RWPE2 (cell line): ENCODE measurements at places on chromosomes 13 and 19.

DNA sequence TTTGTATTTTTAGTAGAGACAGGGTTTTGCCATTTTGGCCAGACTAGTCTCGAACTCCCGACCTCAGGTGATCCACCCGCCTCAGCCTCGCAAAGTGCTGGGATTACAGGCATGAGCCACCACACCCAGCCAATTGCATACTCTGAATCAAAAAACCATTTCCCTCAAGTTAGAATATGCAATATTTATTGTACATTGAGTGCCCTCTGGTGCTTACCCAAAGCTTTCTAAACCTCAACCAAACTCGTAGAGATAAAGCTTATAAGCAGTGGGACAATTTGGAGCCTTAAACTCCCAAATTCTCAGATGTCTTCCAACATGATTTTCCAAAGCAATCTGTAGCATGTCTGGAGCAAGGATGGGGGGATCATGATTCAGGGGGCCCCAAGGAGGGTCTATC lies 22.4 kb downstream of the RFXAP start:
- no peak overlapping the region for H3K4me3 ChIP-seq
- no peaks in the 10 kb centered on the region for H3K27me3 ChIP-seq
- H3K4me1 ChIP-seq = no peaks in the 10 kb centered on the region
- no peak for DNase-seq

GRCh38 chr19:10686661-10687517 lies 14.3 kb upstream of the QTRT1 start:
- no peaks in the 10 kb centered on the region for H3K4me1 ChIP-seq
- no peak for DNase-seq
- no peak overlapping the region for H3K27ac ChIP-seq

DNA sequence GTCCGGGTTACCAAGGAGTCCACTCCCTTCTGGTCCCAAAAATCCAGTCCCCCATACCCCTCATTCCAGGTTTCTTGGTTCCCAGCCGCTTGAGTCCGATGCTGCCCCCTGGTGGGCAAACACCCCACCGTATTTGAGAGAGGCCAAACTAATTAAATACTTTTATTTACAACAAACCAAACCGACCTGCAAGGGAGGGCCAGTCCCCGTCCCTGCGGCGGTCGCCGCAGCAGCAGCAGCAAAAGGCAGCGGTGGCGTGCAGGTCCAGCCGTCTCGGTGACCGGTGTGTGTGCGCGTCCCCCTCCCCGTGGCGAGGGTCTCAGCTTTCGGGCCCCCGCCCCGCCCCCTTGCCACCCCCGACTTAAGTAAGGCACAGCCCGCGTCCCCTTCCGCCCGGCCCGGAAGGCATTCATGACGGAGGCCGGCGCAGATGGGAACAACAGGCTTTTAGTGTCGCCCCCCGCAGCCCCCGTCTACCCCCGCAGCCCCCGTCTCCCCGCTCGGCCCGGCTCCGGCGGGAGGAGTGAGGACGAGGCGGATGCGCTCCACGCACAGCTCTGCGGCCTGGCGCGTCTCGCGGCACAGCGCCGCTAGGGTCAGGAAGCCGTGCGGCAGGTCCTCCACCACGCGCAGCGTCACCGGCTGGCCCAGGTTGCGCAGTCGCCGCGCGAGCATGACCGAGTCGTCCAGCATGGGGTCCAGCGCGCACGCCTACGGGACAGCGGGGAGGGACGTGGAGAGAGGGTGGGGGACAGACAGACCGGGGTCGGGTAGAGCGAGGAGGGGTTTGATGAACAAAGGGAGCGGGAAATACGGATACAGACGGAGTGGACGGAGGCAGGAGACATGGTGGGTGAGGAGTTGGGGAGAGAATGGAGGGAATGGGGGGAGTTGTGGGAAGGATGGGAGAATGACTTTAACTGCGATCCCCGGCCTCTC lies 11.5 kb upstream of the CNFN start:
- peak overlapping the region; percentile 30 for H3K4me3 ChIP-seq
- DNase-seq = no peak
- H3K27ac ChIP-seq = no peak overlapping the region

- H3K36me3 ChIP-seq = no peaks in the 10 kb centered on the region
- DNase-seq = no peak
- no peak overlapping the region for H3K4me3 ChIP-seq
- no peak overlapping the region for H3K27ac ChIP-seq
Measured at GRCh38 chr13:22945321-22946226, 235.2 kb upstream of the SGCG start.

GRCh38 chr19:35478794-35479677 lies 11.2 kb downstream of the KRTDAP start:
- H3K4me1 ChIP-seq = no peaks in the 10 kb centered on the region
- no peak overlapping the region for H3K4me3 ChIP-seq
- H3K36me3 ChIP-seq = no peaks in the 10 kb centered on the region
- no peak for DNase-seq
- no peak overlapping the region for H3K27ac ChIP-seq

GRCh38 chr13:77600701-77601100 lies 65.2 kb downstream of the SCEL start:
- H3K36me3 ChIP-seq = no peaks in the 10 kb centered on the region
- H3K27me3 ChIP-seq = no peaks in the 10 kb centered on the region
- no peak overlapping the region for H3K27ac ChIP-seq

DNA sequence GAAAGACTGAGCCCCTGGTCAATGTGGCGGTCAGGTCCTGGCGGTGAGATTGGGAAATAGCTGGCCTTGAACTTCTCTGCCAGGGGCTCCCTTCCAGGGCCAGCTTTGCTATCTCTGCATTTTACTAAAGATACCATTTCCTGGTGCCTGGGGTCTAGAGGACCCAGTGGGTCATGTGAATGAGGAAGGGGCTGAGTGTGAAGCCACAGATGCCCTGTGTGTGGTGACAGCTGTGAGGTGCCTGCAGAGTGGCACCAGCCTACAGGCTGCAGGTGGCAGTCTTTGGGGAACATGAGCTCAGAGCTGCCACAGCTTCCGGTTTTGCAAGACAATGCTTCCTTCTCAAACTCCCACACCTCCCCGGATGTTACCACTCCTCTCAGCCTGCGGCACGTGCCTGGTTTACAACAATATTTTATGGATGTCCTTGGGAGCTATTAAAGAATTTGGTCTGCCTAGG lies 5.2 kb upstream of the MLNR start:
- no peak overlapping the region for H3K27ac ChIP-seq
- no peak overlapping the region for H3K4me3 ChIP-seq
- DNase-seq = no peak
- H3K27me3 ChIP-seq = peaks cover 11% of the 10 kb centered on the region

DNA sequence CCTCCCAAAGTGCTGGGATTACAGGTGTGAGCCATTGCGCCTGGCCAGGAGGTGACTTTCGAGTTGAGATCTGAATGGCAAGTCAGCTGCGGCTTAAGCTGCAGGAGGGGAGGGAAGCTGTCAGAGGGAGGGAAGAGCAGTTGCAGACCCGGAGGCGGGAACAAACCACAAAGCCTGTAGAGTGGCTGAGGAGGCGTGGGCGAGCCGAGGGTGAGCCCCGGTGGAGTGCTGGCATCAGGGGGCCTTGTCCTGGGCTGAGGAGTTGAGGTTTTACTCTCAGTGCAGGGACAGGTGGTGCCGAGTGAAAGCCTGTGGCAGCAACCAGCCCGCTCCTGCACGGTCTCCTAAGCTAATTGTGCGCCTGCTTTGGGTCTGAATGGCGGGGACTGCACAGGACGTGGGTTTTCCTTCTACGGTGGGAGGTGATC lies 24.2 kb downstream of the PPP1R37 start:
- no peaks in the 10 kb centered on the region; the same call in 1 of the 2 replicates for H3K36me3 ChIP-seq
- no peaks in the 10 kb centered on the region for H3K4me1 ChIP-seq
- no peak for DNase-seq
- H3K27ac ChIP-seq = no peak overlapping the region

GRCh38 chr13:27038323-27038722 lies 133.3 kb downstream of the USP12 start:
- no peaks in the 10 kb centered on the region for H3K27me3 ChIP-seq
- H3K4me1 ChIP-seq = peaks cover 22% of the 10 kb centered on the region
- H3K36me3 ChIP-seq = no peaks in the 10 kb centered on the region
- no peak for DNase-seq
- H3K4me3 ChIP-seq = no peak overlapping the region
